ENCODE measurements at places on chromosomes 7 and 10. TPM values are rescaled to one million over a fixed set of nuclear protein-coding genes. Genes with fewer than 3 reads are reported as not detected.

Gene GSAP
- total RNA-seq = 200 TPM

Gene PRKAG2
- 56.3 TPM for total RNA-seq

Gene CADPS2
- total RNA-seq = not detected

Gene UBE2D1
- 13.5 TPM for total RNA-seq

Gene AUTS2
- total RNA-seq = 37.4 TPM

Gene PIK3AP1
- total RNA-seq = 137 TPM

Gene LIPJ
- 0.39 TPM for total RNA-seq

Gene GFRA1
- total RNA-seq = not detected

Gene FAM25C
- not detected for total RNA-seq

Gene IFIT1B
- not detected for total RNA-seq

Gene TET1
- total RNA-seq = 1.4 TPM
